SK-N-SH treated with all-trans-retinoic acid at 6 μM for 48 hours (cell line): ENCODE measurements at places on chromosomes 11 and 22.

GRCh38 chr11:89613911-89614310 lies 96.2 kb upstream of the TRIM77 start:
- no peak for ATAC-seq

DNA sequence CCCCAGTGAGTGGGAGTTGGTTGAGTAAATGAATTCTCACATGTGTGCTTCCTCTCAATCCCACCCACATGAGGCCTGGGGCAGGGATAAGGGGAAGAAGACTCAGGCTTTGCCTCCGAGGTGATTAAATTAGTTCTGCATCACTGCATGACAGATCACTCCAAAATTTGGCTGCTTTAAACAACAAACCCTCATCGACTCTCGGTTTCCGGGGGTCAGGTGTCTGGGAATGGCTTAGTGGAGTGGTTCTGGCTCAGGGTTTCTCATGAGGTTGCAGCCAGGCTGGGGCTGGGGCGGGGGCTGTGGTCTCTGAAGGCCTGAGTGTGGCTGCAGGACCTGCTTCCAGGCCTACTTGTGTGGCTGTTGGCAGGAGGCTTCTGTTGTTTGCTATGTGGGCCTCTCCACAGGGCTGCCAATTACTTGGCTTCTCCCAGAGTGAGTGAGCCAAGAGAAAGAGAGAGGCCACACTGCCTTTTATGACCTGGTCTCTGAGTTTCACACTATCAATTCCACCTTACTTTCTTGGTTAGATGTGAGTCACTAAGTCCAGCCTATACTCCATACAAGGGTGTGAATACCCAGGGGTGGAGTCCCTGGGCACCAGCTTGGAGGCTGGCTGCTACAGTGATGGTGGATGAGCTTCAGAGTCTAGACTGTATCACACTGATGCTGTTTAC lies 15.9 kb downstream of the MOGAT2 start:
- no peak for ATAC-seq

DNA sequence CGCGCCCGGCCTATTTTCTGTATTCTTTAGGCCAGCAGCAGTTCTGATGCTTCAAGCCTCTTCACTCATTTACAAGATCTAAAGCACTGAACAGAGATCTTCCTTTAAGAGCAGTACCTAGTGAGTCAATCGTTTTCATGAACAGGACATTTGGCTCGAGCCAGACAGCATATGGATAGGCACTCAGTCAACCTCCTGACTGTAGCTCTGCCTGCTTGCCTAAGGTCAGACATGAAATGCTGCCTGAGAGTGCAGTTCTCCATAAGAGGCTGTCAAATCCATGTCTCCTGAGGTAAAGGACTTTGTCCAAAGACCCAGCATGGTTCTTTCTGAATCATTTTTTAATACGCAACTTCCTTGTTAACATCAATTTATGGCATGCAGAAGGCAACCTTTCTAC lies 941.2 kb downstream of the DLG2 start:
- ATAC-seq: no peak

- ATAC-seq: no peak
Observed at GRCh38 chr22:19461506-19461905, 14.0 kb upstream of the C22orf39 start.

GRCh38 chr11:133118563-133119268 lies 413.6 kb downstream of the OPCML start:
- no peak for ATAC-seq

- ATAC-seq: no peak
Observed at GRCh38 chr22:41658869-41659268, 29.8 kb downstream of the SNU13 start.

- no peak for ATAC-seq
Observed at GRCh38 chr11:133984828-133985227, 28.1 kb upstream of the IGSF9B start.

DNA sequence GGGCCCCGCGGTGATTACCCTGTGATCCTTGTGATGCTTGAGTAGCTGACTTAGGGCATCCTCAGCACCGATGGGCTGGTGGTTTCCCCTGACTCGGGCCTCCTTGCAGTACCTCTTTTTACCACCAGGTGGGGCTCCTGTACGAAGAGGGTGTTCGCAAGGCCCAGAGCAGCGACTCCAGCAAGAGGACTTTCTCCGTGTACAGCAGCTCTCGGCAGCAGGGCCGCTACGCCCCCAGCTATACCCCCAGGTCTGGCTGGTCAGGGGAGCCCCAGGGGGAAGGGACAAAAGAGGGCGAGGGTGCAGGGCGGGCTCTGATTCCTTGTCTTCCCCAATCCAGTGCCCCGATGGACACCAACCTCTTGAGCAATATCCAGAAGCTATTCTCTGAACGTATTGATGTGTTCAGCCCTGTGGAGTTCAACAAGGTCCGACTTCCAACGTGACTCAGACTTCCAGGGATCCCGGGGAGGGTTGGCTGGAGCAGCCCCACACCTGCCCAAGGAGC lies 1.3 kb upstream of the TM7SF2 start:
- peak; percentile 60 for ATAC-seq

GRCh38 chr11:61332281-61332796 lies 566 bp downstream of the DDB1 start:
- ATAC-seq: peak; percentile 33

- no peak for ATAC-seq
Observed at GRCh38 chr11:15651033-15651432, 536.3 kb downstream of the INSC start.

DNA sequence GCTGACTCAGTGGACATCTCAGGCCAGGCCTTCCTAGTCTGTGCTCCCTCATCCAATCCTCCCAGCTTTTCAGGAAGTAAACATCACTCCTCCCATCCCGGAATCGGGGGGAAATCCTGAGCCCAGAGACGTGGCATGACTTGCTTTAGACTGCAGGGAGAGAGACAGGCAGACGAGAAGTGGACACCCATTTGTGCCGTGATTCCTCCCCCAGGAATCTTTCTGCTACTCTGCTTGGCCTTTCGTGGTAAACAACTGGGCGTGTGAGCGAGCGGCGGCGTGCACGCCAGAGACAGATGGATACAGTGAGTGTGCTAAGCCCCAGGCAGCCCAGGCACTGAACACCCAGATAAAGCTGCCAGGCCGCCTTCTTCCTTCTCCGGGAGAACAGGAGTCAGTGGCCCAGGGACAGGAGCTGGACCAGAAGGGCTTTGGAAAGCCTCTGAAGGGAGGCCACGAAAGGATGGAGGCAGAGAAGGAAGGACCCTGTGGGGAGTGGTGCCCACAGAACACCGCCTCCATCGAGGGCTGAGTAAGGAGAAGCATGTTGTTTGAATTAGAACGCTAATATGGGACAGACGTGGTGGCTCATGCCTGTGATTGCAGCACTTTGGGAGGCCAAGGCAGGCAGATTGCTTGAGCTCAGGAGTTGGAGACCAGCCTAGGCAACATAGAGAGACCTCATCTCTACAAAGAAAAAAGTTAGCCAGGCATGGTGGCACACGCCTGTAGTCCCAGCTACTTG lies 53.0 kb upstream of the PRR5 start:
- ATAC-seq: no peak

DNA sequence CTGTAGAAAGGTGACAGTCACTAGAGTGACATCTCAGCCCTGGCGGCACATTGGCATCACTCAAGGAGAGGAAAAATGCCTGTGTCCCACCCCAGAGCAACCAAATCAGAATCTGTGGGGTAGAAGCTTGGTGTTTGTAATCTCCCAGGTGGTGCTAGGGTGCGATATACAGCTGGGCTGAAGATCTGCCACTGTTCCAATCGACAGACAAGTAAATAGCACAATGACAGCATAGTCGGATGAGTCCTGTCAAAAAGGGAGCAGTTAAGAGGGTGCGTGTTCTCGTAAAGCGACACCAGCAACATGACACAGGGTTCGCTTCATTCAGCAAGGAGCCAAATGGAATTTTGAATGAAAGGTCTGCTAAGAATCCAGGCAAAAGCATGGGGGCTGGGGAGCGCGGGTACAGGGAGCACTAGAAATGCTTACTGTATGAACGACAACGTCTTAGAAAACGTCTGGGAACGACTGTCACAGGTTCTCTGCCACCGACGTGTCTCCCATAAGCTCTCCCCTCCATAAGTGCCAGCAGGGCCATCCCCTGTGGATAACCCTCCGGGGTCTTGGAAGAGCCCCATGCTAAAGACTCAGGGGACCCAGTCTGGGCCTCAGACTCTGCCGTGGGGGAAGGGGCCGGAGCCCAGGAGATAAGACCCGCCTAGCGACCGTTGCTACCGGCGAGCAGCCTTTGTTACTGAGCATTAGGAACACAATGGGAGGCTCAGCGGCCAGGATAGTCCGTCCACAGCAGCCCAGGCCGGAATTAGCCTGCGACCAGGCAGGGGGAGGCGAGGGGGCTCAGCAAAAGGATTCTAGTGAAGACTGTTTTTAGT lies 20.8 kb downstream of the ADA2 start:
- no peak for ATAC-seq

DNA sequence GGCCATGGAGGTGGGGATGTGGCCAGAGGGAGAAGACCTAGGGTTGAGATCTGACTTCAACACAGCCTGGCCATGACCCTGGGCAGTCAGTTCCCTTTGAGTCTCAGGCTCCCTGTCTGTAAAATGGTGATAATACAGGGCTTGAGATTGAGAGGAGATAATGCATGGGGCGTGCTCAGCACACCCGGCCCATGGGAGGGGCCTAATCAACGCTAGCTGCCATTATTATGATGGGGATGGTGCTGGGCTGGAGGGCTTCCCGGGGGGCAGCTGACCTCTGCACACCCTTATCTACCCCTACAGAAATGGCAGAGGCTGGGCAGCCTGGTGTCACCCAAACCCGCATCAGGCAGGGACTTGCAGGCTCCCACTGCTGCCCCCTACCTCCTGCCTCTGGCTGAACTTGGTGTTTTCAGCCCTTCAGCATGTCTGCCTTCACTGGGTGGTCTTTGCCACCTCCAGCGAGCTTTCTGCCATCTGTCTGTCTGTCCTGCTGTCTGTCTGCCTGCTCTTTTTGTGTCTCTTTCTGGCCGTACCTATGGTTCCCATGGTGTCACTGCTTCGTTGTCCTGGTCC lies 84.5 kb downstream of the CACNA1I start:
- no peak for ATAC-seq

DNA sequence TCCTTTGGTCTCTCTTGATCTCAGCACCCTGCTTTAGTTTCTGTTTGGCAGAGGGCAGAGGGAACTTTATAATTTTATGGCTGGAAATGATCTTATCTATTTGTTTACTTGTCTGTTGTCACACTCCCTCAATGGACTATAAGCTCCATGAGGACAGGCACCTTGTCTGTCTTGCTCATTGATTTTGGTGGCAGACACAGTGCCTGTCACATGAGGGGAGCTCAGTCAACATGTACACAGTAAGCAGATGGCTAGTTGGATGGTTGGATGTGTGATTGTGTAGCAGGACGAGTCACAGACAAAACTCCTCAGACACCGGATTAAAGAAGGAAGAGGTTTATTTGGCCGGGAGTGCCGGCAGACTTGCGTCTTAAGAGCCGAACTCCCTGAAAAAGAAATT lies 80.4 kb downstream of the MYO18B start:
- ATAC-seq: no peak

- no peak for ATAC-seq
Observed at GRCh38 chr11:96254087-96254486, 88.9 kb downstream of the MAML2 start.

- ATAC-seq: no peak
Observed at GRCh38 chr22:26958378-26958777, 301.0 kb downstream of the MIAT start.

DNA sequence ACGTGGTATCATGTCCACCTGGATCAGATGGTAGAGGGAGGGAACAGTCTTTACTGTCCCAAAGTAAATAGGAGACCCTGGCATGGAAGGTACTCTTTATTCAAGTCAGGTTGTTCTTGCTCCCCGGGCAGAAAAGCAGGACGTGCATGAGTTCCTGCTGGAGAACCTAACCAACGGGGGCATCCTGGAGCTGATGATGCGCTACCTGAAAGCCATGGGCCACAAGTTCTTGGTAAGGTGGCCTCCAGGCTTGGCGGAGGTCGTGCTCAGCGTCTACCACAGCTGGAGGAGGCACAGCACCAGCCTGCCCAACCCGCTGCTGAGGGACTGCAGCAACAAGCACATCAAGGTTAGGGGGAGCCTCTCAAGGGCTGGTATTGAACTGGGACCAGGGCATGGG lies 48.7 kb downstream of the CABIN1 start:
- peak; percentile 11; the same call in 1 of the 3 replicates for ATAC-seq

DNA sequence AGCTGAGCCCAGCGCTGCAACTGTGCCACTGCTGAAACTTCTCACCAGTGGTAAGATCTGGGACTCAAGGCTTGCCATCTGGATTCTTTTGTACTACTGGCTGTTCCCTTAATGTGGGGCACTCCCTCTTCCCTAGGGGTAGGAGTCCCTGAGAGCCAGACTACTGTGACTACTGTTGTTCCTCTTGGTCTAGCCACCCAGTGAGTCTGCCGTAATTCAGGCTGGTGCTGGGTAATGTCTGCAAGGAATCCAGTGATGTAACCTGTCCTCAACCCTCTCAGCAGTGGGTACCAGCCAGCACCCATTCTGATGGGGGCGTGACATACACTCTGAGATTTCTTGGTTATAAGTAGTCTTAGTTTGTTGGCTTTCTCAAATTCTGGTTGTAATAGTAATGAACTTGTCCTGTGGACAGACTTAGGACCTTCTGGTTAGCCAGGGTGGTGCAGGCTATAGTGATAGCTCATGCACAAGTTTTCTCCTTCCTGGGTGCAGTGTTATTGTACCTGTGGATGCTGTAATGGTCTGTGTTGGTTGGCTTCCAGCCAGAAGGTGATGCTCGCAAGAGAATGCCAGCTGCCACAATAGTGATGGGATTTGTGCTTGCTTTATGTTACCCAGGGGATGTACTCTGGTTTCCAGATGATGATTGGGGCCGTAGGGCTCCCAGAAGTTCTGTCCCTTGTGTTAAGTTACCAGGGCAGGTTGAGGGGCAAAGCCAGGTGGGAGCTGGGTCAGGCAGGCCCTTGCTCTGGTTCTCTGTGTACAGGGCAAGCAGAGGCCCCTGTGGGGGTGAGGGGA lies 65.5 kb downstream of the ARHGAP42 start:
- ATAC-seq: no peak
